ENCODE measurements at places on chromosomes 1 and 21. TPM values are rescaled to one million over a fixed set of nuclear protein-coding genes. Genes with fewer than 3 reads are reported as not detected.

The FCRLB gene
- total RNA-seq = 3.9 TPM

The SLAMF1 gene
- 0.83 TPM for total RNA-seq

The RGS8 gene
- not detected for total RNA-seq

The TGFBR3 gene
- 102 TPM for total RNA-seq

The IGSF5 gene
- total RNA-seq = 2.0 TPM

The DMBX1 gene
- total RNA-seq = not detected
